Effector memory CD8-positive, alpha-beta T cell (primary cell): ENCODE measurements at places on chromosomes 3 and 15.

DNA sequence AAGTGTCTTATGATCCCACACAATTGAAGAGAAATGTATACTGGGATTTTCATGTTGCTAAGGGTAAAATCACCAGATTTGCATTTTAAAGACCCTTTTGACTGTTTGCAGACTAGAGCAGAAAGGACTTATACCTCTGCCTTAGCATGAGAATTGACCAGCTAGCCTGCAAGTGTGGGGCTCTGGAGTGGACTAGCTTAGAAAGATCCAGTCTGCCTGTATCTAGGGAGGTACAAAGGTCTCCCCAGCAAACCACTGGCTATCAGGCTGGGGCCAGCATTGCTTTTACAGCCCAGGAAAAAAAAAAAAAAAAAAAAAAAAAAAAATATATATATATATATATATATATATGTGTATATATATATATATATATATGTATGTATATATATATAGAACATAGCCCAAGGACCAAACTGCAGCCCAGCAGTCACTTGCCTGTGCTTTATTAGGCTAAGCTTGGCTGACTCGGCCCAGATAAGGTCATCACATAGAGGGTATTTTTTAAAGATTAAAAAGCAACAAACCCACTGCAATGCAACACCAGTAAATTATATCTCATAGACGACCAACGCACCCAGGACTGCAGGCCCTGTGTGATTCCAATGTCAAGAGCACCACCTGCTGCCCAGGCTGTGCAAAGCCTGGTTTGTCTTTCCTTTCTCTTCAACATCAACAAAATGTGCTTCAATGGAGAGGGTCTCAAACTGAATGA, 63.7 kb downstream of the DCLK3 start:
- DNase-seq = peak; percentile 6

DNA sequence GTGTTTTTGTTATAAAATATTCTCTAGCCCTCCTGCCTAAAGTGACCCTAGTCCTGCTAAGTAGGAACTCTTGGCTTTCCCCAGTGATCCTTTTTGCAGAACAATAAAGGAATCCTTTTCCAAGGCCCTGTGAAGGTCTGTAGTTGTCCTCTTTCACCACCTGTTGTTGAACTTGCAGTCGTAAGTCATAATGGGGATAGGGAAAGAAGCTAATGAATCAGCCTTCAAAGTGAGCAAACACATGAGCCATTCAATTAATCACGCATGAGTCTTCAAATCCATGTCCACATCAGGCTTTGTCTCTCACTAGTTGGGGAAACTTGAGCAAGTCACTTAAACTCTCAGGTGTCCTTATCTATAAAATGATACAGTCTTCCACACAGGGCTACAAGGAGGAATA, 27.6 kb downstream of the ZNF860 start:
- DNase-seq = no peak

DNA sequence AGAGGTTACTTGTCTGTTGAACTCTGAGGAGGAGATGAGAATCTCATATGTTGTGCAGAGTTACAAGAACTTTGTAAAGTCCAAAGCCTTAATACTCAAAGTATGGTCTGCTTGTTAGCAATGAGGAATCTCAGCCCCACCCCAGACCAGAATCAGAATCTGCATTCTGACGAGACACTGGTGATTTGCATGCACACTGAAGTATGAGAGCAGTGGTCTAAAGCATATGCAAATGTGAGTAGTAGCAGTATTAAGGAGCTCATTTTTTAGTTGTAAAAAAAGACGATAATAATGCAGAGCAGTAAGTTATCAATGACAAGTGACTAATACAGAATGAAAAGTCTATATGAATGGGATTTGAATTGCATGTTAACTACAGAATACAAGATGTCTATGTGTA, 327.7 kb downstream of the RYR3 start:
- no peak for DNase-seq

- no peak for DNase-seq
Observed at GRCh38 chr3:125140011-125140817, 72.3 kb downstream of the SLC12A8 start.
